ENCODE measurements at places on chromosomes 3 and 15.
A peak's percentile ranks its signal among the peaks of the same experiment; 100 is the strongest.

DNA sequence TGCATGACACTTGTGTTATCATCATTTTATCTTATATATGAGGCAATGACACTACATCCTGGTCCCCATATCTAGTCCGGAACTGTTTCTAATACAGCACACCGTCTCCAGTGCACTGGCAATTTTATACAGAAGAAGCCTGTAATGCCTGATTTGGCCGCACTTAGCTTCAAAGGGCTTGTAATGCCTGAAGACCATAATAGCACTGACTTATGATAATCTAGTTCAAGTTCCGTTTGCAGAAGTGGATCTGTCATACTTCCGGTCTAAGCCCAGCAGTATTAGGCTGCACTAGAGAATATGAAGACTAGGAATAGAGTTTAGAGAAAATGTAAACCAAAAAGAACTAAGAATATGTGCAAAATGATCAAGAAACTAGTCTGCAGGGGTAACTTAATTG, 1.3 kb downstream of the BNIP2 start:
- DNase-seq, result no peak

GRCh38 chr3:6516143-6516542, 344.8 kb upstream of the GRM7 start:
- DNase-seq, result peak; percentile 54

DNA sequence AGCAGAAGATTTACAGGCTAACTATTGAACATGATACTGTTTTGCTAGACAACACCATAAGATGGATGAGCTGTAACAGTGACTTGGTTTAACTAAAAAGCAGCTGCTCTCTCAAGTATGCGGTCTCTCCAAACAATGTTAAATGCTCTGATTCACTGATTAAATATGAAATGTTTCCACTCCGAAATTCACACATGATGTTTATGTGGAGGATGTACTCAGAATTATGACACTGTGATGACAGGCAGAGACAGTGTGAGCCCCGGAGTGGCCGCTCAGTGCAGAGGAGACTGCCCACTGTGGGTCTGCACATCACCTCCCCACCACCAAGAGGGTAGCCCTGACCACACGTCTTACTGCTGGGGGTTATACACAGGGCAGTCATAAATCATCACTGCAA, 83.9 kb upstream of the MEX3B start:
- no peak for DNase-seq

- DNase-seq, result no peak
These were observed 95.7 kb upstream of the CHRM5 start for GRCh38 chr15:33872416-33873106.

GRCh38 chr15:90620379-90621067, 90.8 kb downstream of the CRTC3 start:
- DNase-seq, result no peak

DNA sequence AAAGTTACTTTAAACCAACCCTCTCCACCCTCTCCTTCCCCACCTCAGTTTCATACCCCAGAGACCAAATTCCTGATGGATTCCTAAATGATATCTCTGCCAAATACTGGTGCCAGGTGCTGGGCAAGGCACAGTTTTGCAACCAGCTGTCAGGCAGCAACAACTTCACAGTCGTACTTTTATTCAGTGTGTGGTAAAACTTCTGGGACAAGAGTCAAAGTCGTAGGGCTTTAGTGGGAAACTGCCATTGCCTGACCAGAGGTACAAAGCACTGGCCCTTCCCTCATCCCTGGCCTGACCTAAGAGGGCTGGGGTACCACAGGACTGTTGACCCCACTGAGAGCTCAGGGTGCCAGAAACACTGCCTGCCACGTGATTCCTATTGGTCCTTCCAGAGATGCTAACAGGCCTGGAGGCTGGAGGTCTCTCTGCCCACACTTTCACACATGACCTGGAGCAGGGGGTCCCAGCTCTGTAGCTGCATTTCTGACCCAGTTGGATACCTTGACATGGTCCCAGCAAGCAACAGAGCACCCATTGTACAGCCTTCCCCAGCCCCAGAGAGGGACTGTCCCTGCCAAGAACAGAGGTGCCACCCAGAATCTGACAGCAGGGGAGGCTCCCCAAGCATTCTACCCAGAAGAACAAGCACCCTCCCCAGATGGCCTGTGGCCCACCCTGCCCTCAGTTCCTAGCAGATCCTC, 59.9 kb downstream of the LIPC start:
- no peak for DNase-seq

DNA sequence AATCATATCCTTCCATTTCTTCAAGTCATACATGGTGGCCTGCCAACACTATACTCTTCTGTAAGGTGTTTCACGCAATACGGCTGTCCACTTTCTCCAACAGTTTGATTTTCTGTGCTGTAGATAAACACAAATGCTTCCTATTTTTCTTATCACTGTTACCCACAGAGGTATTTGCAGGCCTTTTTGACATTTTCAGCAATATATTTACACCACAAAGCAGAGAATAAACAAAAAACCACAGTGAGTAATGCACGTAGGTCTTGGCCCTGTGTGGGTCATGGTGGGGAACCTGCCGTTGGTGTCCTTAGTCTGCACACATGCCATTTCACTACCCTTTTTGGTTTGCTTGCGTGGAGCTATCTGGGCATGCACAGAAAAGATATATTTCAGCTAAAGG, 59.5 kb downstream of the LRRC28 start:
- DNase-seq, result no peak

DNA sequence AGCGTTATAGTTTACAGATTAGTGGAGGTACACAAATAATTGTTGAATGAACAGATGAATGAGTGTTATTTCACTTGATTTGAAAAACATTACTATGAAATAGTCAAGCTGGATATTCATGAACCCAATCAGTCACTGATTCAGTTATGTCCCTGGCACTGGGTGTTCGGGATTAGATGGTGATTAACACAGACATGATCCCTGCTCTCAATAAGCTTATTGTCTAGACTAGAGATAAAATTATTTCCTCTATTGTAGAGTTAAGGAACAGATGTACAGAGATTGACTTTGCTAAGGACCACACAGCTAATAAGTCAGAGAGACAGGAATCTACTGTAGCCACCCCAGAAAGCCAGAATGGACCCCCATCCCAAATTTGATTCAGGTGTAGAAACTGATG, 963 bp downstream of the GRAMD1C start:
- DNase-seq, result no peak

GRCh38 chr3:71684757-71685386, 40.3 kb downstream of the EIF4E3 start:
- peak; percentile 51 for DNase-seq

GRCh38 chr3:65196663-65197062, 508.9 kb upstream of the ADAMTS9 start:
- peak; percentile 52 for DNase-seq

GRCh38 chr3:10928961-10929471, 63.5 kb upstream of the SLC6A1 start:
- DNase-seq, result no peak

DNA sequence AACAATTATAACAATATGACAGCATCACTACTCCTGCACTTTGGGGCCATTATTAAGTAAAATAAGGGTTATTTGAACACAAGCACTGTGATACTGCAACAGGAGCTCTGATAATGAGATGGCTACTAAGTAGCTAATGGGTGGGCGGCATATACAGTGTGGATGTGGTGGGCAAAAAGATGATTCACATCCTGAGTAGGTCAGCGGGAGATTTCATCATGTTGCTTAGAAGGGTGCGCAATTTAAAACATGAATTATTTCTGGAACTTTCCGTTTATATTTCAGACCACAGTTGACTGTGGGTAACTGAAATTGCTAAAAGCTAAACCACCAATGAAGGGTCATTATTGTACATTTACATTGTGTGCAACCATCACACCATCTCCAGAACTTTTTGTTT, 42.3 kb downstream of the FBXO22 start:
- DNase-seq, result no peak

GRCh38 chr3:172687501-172687900, 23.4 kb downstream of the NCEH1 start:
- no peak for DNase-seq

- no peak for DNase-seq
These were observed 14.9 kb downstream of the CHST2 start for GRCh38 chr3:143134471-143134870.

GRCh38 chr15:98728082-98728810, 79.9 kb downstream of the IGF1R start:
- DNase-seq, result peak; percentile 48

DNA sequence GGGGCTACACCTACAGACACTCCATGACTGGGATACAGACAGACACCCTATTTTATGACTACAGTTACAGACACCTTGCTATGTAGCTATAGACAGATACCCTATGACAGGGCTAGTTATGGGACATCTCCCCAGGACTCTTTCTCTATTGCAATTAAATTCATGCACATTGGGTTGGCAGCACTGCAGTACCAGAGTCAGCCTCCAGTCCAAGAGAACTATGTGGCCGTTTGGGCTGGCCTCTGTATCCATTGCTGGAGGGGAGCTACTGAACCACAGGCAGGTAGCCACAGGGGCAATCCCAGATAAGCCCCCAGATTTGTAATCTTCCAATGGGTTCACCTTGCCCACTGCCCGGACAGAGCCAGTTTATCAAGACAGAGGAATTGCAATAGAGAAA, 108.4 kb upstream of the SPATA16 start:
- DNase-seq, result no peak

GRCh38 chr3:66115858-66116654, 77.3 kb upstream of the MAGI1 start:
- DNase-seq, result peak; percentile 97

GRCh38 chr3:80000022-80000421, 232.2 kb upstream of the ROBO1 start:
- no peak for DNase-seq

DNA sequence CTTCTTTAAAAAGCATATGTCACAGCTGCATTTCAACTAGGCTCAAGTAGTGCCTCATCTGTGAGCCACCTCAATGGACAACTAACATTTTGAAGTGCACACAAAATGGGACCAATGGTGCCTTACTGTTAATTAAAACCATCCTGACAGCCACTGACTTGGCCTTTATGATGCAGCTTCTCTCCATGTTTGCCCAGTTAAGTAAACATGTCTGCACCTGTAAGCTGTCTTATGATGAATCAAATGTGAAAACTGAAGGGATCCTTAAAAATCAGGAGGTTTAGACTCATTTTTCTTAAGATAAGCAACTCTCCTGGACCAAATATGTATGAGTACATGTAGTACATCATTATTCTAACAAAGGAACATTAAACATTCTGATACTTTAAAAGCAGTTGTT, 861.6 kb downstream of the ROBO1 start:
- DNase-seq, result no peak

DNA sequence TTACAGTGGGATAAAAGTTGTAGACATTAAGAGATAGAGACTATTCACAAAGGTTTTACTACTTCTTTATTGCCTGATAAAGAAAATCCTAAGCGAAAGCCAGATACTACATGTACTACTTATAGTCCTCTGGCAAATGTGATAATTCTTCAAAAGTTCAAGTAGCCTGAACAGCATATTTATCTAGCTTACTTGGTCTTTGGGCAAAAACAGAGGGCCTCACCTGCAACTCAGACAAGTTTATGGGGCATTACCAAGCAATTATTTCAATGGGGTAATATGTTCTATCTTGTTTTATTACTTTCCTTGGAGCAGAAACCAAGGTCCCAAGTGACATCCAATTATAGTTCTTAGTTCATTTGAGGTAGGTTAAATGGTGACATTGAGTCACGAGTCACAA, 390.1 kb upstream of the ARHGEF26 start:
- DNase-seq, result no peak

GRCh38 chr15:27328186-27328585, 357.2 kb downstream of the GABRG3 start:
- no peak for DNase-seq

- DNase-seq, result no peak
These were observed 136.9 kb upstream of the CFAP20DC start for GRCh38 chr3:59186725-59187124.

- DNase-seq, result no peak
These were observed 7.3 kb downstream of the B3GNT5 start for GRCh38 chr3:183260167-183260904.

DNA sequence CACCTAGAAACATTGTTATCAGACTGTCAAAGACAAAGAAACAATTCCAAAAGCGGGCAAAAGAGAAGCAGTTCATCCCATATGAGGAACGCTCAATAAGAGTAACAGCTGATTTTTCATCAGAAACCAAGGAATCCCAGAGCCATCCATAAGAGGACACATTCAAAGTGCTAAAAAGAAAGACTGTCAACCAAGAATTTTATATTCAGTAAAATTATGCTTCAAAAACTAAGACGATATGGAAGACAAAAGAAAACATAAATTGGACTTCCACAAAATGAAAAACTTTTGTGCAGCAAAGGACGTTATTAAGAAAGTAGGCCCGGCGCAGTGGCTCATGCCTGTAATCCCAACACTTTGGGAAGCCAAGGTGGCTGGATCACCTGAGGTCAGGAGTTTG, 4.0 kb downstream of the LEO1 start:
- DNase-seq, result no peak

- no peak for DNase-seq
These were observed 279.8 kb downstream of the FOXP1 start for GRCh38 chr3:71303627-71304200.

DNA sequence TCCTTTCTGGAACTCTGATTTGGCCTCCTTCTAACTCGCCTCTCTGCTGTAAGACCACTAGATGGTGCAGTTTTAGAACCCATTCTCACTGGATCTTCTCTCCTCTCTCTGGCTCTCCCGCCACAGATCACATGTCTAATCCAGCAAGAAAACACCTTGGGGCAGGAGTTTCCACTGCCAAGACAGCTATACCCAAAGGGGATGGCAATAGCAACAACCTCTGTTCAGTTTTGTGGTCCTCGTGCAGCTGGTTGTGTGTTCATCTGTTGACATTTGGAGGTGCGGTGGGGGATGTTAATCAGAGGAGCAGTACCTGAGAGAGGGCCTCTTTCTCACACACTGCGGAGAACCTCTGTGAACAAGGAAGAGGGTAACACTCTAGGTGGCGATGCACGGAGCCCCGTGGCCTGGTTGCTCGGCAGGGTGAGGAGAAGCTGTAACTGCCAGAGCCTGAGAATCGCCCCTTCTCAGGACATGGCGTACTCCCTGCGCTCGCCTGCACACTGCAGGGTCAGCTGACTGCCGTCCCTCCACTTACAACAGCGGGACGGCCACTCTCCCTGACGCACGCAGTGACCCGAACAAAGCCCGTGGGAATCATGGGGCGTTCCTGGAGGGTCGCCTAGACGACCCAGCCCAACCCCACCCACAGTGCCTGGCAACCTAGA, at the start of gene TEX55:
Gene TEX55, plus strand, starts transcription at position 666 of the 668 bp plus-strand sequence. CDS start 25 bp downstream, outside the sequence.
- peak; percentile 79 for DNase-seq

- peak; percentile 63 for DNase-seq
These were observed 452 bp downstream of the BBX start for GRCh38 chr3:107523289-107523538.

DNA sequence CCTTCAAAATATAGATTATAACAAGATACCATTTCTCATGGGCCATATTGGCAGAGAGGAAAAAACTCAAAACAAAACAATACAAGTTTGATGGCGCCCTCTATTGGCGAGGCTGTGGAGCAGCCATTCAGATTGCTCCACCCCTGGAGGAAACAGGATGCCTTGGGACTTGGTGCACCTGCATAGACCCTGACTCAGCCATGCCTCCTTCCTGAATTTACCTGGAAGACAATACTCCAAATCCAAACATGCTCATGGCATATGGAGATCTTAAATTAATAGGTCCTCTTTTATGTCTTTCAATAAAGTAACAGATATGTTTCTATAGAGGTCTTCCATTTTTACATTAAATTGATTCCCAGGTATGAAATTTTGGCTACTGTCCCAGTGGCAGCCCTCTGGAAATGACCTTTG, 90.0 kb downstream of the APBA2 start:
- DNase-seq, result peak; percentile 69

GRCh38 chr15:62391641-62392262, 226.7 kb upstream of the C2CD4B start:
- DNase-seq, result peak; percentile 56

GRCh38 chr15:71002316-71002715, 109.7 kb downstream of the LRRC49 start:
- no peak for DNase-seq

Measured in mesendoderm (in vitro differentiated cells).